ENCODE measurements at places on chromosomes 6 and 20. TPM values are rescaled to one million over a fixed set of nuclear protein-coding genes. Genes with fewer than 3 reads are reported as not detected.

DNA sequence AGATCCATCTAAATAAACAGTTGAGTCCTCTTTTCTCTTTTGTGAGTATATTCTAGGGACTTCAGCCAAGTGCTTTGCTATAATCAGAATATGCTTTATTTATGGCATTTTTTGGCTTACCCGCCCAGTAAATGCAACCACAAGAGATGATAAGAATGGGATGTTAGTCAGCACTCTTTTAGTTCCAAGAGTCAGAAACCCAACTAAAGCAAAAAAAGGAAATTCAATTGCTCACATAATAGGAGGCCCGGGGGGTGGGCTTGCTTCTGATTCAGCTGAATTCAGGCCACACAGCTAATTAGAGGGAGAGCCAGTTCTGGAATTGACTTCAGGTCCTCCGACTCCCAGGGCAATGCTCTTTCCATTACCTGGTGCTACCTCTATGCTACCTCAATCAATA lies 250.6 kb downstream of the FARS2 start:
- peaks cover 13% of the 10 kb centered on the region for H3K4me1 ChIP-seq
- no peaks in the 10 kb centered on the region for H3K36me3 ChIP-seq
- no peak overlapping the region for H3K4me3 ChIP-seq
- H3K27me3 ChIP-seq = no peaks in the 10 kb centered on the region

The ZC3H12D gene
- 83.5 TPM for total RNA-seq

The C20orf141 gene
- total RNA-seq = not detected

DNA sequence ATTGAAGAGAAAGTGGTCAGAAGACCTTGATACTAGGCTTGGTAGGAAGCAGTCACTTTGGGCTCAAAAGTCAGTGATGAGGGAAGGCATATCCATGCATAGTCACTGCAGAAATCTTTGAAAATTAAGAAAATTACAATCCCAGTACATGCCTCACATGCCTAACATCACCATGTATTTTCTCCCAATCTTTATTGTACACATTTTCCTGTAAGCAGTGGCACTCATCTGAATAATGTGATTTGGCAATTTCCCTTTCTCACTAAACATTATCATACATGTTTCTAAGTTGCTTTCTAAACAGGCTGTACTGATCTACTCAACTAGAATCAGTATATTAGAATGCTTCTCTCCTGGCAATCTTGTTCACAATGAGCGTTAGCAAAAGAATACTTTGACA lies 280.7 kb upstream of the SUPT3H start:
- H3K4me3 ChIP-seq = no peak overlapping the region
- no peak overlapping the region for H3K27ac ChIP-seq
- no peaks in the 10 kb centered on the region for H3K36me3 ChIP-seq

The CAGE1 gene
- total RNA-seq = 0.18 TPM

The CST5 gene
- total RNA-seq = not detected

All from CD8-positive, alpha-beta memory T cell (primary cell).